ENCODE measurements at places on chromosomes 16 and 17.

- no peak for DNase-seq
These were observed 44.0 kb downstream of the SOST start for GRCh38 chr17:43714465-43715149.

DNA sequence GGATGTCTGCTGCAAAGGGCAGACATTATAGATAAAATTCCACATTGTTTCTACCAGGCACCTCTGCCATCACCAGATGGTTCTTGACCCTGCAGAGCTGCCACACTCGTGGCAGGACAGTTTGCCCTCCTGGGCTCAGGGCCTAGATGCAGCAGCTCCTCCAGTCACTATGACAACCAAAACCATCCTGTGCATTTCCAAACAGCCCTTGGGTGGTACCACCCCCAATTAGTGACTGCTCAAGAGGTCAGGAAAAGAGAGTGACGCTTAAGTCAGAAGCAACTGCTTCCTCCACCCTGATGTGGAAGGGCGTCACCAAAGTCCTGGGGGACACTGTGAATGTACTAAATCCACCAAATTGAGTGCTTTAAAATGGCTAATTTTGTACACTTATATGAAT lies 109.2 kb downstream of the C16orf95 start:
- DNase-seq = no peak

GRCh38 chr17:38341035-38341721 lies 2.6 kb downstream of the GPR179 start:
- DNase-seq = no peak

GRCh38 chr17:81527591-81528383 lies at the start of gene FSCN2:
TSS of gene FSCN2 (plus strand) at chr17:81528377. CDS start at chr17:81528532, 155 bp downstream.
- DNase-seq = no peak

GRCh38 chr17:1398931-1399678 lies 917 bp downstream of the YWHAE start:
- DNase-seq = no peak

- DNase-seq = no peak
These were observed 54.1 kb upstream of the FASN start for GRCh38 chr17:82152114-82152513.

DNA sequence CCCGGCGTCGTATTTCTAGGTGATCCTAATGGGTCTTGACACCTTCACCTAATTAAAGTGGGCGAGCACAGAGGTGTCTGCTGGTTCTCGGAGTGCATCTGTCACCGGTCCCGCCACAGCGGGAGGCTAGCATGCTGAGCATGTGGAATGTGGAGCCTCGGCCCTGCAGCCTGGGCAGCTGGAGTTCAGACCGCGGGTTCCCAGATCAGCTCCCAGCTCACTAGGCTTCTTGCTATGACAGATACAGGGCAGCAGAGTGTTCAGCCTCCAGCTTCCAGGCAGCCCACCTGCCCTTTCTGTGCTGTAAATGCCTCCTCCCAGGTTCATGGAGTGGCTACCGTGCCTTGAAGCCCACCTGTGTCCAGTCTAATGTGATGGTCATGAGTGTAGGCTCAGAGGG lies 166.7 kb downstream of the CPPED1 start:
- no peak for DNase-seq

GRCh38 chr16:86911437-86911958 lies 333.1 kb downstream of the FOXL1 start:
- DNase-seq = no peak

DNA sequence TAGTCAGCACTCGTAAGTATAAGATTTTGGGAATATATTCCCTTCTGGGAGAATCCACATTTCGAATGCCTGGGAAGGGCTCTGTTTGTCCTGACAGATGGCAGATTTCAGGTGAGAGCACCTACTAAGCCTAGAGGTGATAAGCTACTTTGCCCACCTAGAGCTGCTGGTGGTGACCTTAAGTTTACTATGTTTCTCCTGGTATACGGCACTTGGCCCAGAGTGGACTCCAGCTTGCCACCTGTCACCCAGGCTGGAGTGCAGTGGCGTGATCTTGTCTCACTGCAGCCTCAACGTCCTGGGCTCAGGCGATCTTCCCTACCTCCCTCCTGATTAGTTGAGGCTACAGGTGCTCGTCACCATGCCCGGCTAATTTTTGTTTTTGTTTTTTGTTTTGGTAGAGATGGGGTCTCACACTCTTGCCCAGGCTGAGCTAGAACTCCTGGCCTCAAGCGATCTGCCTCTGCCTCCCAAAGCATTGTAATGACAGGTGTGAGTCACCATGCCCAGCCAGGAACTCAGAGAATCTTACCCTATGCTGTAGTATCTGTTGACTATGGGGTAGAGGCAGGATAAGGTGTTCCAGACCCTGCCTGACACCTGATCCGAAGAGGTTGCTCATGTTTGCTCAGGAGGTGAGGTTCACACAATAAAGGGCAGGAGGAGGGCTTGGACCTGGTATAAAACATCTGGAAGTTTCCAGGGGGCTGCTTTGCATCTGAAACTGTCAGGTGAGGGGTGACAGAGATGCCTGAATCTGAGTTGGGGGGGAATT lies at the start of gene ZG16:
ZG16 (plus strand) TSS at position 681 of the 775 bp plus-strand sequence. CDS start 1,011 bp downstream, outside the sequence.
- no peak for DNase-seq

DNA sequence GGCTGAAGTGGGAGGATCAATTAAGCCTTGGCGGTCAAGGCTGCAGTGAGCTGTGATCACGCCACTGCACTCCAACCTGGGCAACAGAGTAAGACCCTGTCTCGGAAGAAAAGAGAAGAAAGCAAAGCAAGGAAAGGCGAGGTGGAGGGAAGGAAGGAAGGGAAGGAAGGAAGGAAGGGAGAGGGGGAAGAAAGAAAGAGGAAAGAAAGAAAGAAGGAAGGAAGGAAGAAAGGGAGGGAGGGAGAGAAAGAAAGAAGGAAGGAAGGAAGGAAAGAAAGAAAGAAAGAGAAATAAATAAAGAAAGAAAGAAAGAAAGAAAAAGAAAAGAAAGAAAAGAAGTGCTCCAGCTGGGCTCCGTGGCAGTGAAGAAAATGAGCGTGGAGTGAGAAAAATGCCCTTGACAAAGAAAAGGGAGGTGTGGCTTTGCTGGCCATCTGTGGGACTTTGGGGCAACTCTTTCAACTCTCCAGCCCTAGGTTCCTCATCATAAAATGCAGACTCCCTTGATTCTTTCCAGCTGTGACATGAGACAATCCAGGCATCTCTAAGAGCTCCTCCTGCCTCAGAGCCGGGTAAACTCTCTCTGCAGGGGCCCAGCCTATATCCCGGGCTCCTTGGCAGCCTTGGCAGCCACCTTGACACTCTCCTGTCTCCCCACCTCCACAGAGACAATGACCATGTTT lies 2.4 kb downstream of the GSDMA start:
- DNase-seq = no peak

GRCh38 chr16:14289692-14290340 lies 218.7 kb downstream of the MRTFB start:
- DNase-seq = no peak

DNA sequence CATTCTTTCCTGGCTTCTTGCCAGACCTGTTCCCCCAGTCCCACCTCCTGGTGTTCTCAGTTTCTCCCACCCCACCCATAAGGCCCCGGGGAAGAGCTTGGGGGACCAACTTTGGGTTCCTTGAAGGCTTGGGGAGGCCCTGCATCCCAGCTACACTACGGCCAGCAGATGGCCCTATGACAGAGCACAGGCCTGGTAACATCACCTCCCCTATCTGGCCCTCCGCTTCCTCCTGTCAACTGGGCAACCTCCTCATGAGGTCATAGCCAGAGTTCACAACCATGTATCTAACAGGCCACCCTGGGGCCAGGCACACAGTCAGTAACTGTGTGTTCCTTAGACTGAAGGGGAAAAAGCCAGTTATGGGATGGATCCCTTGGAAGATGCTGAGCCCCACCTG lies 31.4 kb downstream of the MYO15A start:
- DNase-seq = no peak

GRCh38 chr16:69754143-69754468 lies 620 bp downstream of the NOB1 start:
- DNase-seq = no peak
